ENCODE measurements at places on chromosomes 11 and 22. TPM values are rescaled to one million over a fixed set of nuclear protein-coding genes. Genes with fewer than 3 reads are reported as not detected.

LDHAL6A gene
- total RNA-seq, result not detected

VWCE gene
- 8.4 TPM for total RNA-seq

PGR gene
- total RNA-seq, result 0.58 TPM

CCDC73 gene
- not detected for total RNA-seq

HPX gene
- total RNA-seq, result 1.7 TPM

SYCE3 gene
- not detected for total RNA-seq

IGSF9B gene
- total RNA-seq, result 0.15 TPM
